Ascending aorta (tissue), 2 donors: ENCODE measurements at places on chromosomes 6 and 20.
A peak's percentile ranks its signal among the peaks of the same experiment; 100 is the strongest.

GRCh38 chr6:89351671-89352277 is 748 bp downstream of the UBE2J1 start:
- no peak for DNase-seq

GRCh38 chr6:98900706-98901105 is 47.0 kb downstream of the FBXL4 start:
- no peak for DNase-seq

- no peak for DNase-seq
Observed at GRCh38 chr6:74912234-74912633, 293.6 kb downstream of the COL12A1 start.

DNA sequence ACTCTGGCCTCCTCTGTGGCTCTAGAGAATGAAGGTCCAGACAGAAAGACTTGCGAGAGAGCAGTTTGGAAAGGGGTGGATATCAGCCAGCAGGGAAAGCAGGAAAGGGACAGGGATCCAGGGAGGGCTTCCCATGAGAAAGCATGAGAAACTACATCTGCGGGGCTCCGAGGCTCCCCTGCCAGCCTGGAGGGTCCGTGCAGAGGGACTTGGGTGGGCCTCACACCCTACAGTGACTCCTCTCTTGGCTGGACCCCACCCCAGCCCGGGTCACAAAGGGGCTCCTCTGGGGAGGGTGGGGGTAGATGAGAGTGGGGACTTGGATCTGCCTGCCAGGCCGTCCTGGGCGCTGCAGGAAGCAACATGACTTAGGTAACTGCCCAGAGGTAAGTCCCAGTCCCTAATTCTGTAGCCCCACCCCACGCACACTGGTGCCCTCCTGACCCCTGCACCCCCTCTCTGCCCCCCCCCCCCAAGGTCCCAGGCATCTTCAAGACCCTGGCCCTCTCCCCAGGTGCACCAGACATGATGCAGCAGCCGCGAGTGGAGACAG is at the start of gene TMEM239:
TSS of gene TMEM239 (plus strand) at position 335 of the 553 bp plus-strand sequence. CDS start at position 526, 191 bp downstream.
- peak; percentile 52 for DNase-seq

DNA sequence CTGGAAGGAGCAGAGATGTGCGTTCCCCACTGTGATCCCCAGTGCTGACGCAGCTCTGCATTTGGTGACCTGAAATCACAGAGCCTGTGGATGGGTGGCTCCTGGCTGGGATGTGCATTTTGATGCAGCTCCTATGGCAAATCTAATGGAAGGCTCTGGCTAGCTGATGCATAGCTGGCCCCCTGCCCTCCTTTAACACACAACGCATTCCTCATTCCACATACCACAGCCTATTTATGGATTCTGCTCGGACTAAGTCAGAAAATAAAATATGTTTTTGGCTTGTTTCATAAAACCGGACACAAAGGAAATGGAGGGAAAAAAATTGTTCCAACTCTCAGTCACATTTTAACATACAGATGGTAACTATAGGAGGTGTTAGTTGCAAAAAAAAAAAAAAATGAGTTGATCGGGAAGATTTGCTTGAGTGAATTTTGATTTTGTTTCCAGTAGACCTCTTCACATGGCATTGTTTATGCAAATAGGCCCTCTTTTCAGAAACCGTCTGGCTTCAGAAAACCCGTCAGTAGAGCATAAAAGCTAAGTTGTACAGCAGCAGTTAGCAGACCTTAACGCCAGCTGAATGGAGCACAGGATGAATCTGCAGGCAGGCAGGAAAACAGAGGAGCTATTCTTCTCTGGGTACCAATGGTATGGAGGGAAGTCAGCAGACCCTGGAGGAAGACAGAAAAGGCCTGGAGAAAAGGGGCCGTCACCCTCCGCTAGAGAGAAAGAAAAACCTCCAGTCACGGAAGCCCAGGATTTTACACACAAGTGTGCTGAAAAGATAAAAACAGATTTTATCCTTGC is 215.4 kb downstream of the HDGFL1 start:
- DNase-seq, result no peak
